ENCODE measurements at places on chromosomes 13 and 19. TPM values are rescaled to one million over a fixed set of nuclear protein-coding genes. Genes with fewer than 3 reads are reported as not detected.

DNA sequence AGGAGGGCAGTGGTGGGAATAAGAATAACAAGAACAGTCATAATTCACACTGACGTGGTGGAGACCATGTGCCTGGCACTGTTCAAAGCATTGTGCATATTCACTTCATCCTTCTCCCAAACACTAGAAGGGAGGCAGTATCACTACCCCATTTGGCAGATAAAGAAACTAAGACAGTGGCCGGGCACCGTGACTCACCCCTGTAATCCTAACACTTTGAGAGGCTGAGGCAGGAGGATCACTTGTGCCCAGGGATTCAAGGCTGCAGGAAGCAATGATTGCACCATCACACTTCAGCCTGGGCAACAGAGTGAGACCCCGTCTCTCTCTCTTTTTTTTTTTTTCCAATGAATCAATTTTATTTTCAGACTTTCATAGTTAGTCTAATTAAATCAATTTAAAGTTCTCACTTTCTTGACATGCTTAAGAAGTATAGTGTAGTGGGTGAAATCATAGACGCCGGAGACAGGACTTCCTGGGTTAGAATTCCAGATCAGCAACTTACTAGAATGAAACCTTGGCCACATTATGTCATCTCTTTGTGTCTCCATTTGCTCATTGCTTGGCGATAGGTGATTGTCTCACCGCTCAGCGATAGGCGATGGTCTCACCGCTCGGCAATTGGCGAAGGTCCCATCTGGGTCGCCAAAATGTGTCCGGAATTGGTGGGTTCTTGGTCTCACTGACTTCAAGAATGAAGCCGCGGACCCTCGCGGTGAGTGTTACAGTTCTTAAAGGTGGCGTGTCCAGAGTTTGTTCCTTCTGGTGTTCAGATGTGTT is 5.3 kb upstream of the ATG4D start:
- DNase-seq = no peak

DNA sequence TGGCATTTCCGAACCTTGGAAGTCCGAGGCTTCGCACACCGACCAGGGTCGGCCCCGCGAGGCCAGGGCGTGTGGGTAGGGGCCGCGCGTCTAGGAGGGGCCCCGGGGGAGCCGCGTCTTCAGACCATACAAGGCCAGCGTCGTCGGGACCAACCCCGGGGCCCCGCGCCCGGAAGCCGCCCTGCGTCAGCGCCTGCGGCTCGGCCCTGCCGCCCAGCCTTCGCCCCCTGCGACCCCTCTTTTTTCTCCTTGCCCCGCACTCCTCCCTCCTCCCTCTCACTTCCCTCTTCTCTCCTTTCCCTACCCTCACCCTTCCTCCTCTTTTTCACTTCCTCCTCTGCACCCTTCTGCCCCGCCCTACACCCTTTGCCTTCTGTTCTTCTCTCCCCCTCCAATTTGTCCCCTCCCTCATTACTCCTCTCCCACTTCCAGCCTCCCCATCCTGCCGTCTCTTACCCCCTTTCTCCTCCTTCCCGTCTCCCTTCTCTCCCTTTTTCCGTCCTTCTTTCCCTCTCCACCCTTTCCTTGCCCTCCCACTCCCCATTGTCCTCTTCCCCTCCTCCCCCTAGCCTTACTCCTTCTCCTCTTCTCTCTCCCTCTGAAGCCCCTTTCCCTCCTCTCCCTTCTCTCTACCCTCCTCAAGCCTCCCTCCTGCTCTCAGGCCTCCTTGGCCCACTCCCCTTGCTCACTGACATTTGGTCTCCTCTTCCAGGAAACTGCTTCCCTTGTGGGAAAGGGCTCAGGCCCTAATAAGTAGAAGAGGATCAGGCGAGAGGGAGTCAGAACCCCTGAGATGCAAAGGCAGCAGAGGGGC is 2.2 kb upstream of the PLEKHG2 start:
- DNase-seq = no peak

GRCh38 chr19:46388311-46389095 is 24.9 kb downstream of the CCDC8 start:
- peak; percentile 87 for DNase-seq

DNA sequence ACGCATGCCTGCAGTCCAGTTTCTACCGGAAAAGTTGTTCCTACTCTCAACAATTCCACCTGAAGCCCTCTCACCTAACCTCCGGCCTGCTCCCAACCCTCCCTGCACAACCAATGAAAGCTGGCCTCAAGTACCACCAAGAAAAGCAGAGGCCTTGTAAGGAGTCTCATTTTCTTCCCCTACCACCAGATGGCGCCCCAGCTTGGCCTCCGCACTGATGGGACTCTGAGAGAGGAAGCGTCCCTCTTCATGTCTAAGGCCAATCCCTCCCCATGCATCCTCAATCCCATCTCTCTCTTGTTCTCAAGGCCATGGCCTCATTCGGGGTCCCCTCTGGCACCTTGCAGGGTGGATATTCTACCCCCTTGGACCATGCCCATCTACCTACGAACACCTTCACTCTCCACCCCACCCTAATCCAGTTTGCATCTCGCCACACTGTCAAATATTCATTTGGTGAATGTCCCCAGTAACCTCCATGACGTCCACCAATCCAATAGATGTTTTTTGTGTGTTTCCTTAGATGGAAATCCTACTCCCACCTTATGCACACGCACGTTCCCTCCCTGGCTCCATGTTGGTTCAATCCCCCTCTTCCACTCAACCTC is 412.8 kb downstream of the ZNF536 start:
- DNase-seq = no peak

DNA sequence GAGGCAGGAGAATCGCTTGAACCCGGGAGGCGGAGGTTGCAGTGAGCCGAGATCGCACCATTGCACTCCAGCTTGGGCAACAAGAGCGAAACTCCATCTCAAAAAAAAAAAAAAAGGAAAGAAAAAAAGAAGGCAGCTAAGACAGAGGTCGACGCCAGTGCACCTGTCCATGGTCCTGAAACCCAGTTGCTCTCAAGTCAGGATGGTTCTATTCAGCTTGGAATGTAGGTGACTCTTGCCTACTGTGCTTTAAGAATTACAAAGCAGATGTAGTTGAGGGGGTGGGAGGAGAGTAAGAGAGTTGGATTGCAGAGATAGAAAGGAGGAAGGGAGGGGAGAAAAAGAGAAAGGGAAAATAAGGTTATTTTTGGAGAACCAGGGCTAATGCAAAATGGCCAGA is 18.7 kb downstream of the CACNG7 start:
- DNase-seq = no peak

DNA sequence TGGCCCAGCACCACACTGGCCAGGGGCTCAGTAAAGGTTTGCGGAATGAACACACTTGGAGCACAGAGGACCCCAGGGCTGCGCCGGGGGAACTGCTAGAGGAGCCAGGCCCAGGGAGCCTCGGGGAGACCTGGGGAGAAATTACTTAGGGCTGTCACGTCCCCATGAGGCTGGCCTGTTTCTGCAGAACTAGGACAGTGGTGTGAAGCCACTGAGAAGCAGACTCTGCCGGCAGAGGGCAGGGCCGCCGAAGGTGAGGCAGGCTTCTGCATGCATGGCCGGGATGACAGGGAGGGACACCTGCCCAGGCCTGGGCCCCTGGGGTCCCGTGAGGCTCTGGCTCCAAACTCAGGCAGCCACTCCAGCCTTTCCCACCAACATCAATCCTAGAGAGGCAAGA is 26.4 kb downstream of the ELAVL1 start:
- no peak for DNase-seq

GRCh38 chr19:49639401-49640112 is 386 bp downstream of the RRAS start:
- no peak for DNase-seq

GRCh38 chr13:44211704-44212346 is 161.8 kb upstream of the SERP2 start:
- DNase-seq = no peak

DNA sequence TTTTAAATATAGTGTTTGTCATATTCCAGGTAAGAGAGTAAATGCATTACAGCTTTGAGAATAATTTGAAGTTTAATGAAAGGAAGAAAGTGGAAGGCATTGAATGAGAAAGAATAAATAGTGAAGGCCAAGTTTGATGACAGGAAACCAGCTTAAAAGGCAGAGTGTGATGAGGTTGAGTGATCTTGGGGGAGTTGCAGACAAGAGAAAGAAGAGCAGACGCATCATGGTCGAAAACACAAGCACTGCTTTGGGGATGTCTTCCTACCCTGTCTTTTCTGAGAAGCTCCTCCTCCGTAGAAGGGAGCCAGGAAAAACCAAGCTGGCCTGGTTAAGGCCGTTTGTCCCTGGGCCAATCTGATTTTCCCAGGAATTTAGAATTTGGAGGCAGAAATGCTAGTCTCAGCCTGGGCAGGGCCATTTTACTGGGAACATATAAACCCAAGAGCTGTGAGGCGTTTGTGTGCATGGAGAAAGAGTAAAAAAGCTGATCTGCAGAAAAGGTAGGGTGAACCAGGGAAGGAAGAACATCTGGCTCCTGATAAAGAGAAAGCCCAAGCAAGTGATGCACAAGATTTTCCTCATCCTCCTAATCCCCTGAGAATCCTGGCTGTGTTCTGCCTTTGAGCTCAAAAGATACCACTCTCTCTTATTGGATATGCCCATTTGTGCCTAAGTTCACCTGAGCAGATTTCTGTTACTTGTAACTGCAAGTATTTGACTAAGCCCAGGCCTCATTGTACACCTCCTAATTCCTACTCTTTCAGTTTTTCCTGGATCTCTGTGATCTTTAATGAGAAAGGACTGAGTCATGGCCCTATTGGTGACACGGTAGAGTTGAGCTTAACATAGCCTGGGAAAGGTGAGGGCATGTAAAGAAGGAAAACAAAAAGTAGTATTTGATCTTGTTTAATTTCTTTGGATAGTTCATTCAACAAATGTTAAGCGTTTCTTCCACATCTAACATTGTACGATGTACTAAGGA is 80.0 kb downstream of the WDFY2 start:
- DNase-seq = no peak

DNA sequence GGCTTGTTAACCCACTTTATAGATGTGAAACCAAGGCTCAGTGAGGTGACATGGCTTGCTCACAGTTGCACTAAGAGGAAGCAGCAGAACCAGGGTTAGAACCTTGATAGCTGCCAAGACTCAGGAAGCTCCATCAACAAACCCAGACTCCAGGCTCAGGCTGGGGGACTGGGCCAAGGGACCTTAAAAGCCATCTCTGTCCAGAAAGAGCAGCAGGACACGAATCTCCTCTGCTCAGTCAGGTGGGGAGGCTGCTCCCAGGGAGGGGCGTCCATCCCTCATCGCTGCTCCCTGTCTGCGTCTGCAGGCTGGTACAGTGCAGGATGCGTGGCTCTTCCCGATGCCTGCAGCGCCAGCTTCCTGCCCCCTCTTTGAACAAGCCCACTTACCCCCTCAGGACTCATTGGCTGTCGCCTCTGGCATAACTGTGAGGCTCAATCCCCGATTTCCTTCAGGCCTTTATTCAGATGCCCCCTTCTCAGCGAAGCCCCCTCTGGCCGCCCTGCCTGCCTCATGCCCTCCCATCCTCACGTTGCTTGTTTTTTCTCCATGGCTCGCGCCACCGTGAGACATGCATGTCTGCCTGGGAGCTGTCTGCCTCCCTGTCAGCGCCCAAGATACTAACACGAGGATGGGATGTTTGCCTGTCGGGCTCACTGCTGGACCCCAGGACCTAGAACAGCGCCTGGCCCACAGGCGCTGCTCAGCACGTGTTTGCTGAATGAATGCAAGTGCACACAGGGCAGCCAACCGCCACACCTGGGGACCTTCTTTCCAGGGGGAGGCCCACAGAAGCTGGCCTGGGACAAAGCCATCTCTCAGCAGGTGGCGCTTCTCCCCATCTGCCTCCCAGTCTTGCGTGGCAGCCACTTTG is 21.5 kb downstream of the AKT2 start:
- DNase-seq = peak; percentile 48

- no peak for DNase-seq
Measured at GRCh38 chr19:45701676-45702075, 9.2 kb downstream of the QPCTL start.

- no peak for DNase-seq
Measured at GRCh38 chr13:56773148-56773547, 367.6 kb upstream of the PRR20A start.

- no peak for DNase-seq
Measured at GRCh38 chr13:75076476-75076875, 405.5 kb downstream of the TBC1D4 start.

DNA sequence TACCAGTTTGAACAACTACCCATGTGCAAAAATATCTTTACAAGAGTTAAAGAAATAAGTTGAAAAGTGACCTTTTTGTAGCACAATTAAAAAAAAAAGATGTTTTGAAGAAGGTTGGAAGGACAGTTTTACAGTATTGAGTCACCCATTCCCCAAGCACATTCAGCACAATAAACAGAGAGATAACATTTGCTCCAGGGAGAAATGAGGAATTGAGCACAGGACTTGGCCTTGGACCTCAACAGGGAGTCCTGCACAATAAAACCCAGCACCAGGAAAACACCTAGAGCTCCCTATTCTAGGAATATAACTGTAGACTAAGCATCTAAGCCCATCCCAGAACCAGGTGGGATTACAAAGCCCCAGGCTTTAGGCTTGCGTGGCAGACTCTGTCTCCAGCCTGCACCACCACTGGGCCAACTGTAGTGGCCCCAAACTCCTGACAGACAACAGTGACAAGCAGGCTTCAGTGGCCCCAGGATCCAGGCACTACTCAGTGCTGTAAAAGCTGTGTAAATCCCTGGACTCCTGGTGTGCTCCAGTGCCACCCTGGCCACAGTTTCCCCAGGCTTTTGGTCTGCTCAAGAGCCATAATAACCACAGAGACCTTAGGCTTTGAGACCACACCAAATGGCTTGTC is 857.2 kb downstream of the SLITRK1 start:
- DNase-seq = no peak

- DNase-seq = no peak
Measured at GRCh38 chr19:38650172-38650775, 2.8 kb downstream of the ACTN4 start.

- no peak for DNase-seq
Measured at GRCh38 chr13:113476811-113477210, 13.7 kb downstream of the DCUN1D2 start.

DNA sequence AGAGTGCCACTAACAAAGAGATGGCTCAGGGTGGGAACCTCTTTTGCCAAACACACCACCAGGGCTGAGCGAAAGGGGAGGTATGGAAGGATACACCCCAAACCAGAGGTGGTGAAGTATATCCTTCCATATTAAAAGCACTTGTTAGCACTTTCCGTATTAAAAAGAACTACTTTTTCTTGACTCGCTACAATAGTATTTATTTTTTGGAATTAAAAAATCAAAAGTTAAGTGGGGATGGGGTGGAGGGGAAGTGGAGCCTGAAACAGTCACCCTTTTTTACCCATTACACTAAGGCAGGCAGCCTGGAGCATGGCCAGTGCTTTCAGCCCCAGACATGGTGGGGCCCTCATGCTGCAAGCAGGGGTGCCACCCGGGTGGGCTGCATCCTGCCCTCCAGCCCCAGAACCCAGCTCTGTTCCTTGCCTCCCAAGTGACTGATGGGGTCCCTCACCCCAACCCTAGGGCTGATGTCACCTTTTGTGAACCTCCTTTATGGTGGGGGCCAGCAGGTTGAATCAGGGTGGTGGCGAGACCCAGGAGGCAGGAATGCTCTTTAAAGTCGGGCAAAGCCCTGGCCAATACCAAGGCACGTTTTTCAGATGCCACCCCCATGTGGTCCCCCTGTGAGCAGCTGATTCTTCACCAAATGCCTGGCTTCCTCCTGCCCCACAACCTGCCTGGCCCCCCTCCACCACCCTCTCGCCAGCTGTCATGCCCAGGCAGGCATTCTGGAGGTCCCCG is 31.0 kb downstream of the LYL1 start:
- no peak for DNase-seq

Gene UBE2L5
- not detected for total RNA-seq

Gene NMRK2
- not detected for total RNA-seq

Gene GPC5
- 0.90 TPM for total RNA-seq

Gene SLC25A41
- 0.20 TPM for total RNA-seq

Gene HIF3A
- 113 TPM for total RNA-seq

Gene OR10H5
- total RNA-seq = not detected

Gene UBL5
- 294 TPM for total RNA-seq

Gene APOC4
- not detected for total RNA-seq

Gene APLP1
- 66.8 TPM for total RNA-seq

Gene SLC7A9
- total RNA-seq = 0.35 TPM

Measured in chondrocyte (in vitro differentiated cells).